Bronchial epithelial cell (primary cell): ENCODE measurements at places on chromosomes 5 and 9.

DNA sequence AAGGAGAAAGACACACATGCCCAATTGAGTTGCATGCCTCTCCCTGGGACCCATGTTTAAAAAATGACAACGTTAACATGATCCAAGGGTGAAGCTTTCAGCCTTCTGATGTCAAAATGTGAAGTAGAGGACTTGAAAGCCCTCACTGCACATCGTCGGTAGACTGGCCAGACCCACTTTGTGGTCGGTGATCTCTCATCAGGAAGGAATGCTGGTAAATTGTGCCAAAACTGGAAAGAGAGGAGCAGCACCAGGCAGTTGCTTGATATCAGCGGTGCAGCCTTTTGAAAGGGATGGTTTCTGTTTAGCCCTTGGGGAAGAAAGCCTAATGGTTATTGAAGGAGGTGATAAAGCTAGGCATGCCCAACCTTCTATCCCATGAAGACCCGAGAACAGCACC lies 125.3 kb upstream of the MARCHF11 start:
- no peak for DNase-seq

DNA sequence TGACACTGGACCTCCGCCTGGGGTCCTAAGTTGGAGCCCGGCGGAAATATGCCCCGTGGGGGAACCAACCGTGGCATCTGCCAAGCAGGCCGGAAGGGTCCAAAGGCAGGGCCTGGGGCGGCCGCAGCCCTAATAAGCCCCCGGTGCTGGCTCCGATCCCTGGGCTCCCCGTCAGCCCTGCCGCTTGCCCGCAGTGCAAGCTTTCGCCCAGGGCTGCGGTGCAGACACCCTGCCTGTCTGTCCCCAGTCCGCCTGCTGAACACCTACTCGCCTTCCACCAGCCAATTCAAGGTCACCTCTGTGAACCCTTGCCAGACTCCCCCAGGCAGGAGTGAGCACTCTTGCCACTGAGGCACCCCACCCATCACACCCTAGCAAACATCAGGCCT lies 502 bp upstream of the PTGR1 start:
- DNase-seq: no peak

DNA sequence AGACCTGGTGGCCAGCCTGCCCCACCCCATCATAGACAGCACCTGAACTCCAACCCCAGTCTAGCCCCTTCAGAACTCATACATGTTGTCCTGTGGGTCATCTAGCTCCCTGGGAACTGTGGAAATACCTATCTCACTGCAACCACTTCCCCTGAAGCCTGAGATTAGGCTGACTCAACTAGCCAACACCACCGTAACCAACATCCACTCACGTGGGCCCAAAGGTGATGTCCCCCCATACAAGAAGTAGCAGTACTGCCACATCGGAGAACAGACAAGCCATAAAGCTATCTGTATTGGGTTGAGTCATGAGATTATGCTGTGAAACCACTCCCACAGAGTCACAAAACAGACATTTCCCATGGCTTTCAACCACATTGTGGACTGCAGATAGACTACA lies 46.6 kb downstream of the OSMR start:
- no peak for DNase-seq

GRCh38 chr5:66246608-66247007 lies 102.5 kb downstream of the SREK1 start:
- peak; percentile 65 for DNase-seq
